Activated B cell treated with CpG ODN at 0.5 μM for 24 hours (primary cell): ENCODE measurements at places on chromosomes 3 and 15.

- peaks cover 47% of the 10 kb centered on the region for H3K4me1 ChIP-seq
- no peak for DNase-seq
- no peak overlapping the region for H3K4me3 ChIP-seq
- no peaks in the 10 kb centered on the region for H3K36me3 ChIP-seq
Measured at GRCh38 chr15:91855684-91856489, 2.4 kb downstream of the SLCO3A1 start.

GRCh38 chr3:103085465-103085864, 650.6 kb downstream of the ZPLD1 start:
- no peak overlapping the region for H3K27ac ChIP-seq
- H3K36me3 ChIP-seq, result no peaks in the 10 kb centered on the region
- no peak overlapping the region for H3K4me3 ChIP-seq
- H3K4me1 ChIP-seq, result no peaks in the 10 kb centered on the region
- H3K27me3 ChIP-seq, result no peaks in the 10 kb centered on the region

GRCh38 chr3:146250449-146251382, at the start of gene PLSCR4:
Gene PLSCR4, minus strand, starts transcription at chr3:146251105. Its CDS starts 29,034 bp downstream, at chr3:146222071.
- no peak for DNase-seq
- peaks cover 33% of the 10 kb centered on the region for H3K27me3 ChIP-seq
- H3K4me3 ChIP-seq, result peak within 1 kb of the TSS; percentile 65

DNA sequence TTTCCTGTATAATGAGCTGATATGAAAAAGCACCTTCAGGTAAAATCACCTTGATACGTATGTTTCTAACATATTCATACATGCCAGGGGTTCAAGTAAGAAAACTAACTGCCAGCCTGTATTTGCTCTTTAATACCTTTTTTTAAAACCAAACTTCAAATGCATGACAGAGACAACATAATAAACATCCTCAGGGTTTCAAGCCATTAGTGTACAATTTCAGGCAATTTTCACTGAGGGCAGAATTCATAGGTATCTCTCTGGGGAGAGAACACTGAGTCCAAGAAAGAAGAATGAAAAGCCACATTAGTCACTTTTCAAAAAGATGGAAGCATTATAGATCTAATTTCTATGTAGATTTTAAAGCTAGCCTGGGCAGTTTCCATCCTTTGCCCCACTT, 26.9 kb downstream of the MINDY4B start:
- H3K4me3 ChIP-seq, result no peak overlapping the region
- peaks cover 3% of the 10 kb centered on the region for H3K27me3 ChIP-seq
- H3K36me3 ChIP-seq, result no peaks in the 10 kb centered on the region
- H3K4me1 ChIP-seq, result no peaks in the 10 kb centered on the region
- DNase-seq, result no peak

- no peak for DNase-seq
- H3K27ac ChIP-seq, result no peak overlapping the region
- H3K4me3 ChIP-seq, result no peak overlapping the region
- peaks cover 10% of the 10 kb centered on the region for H3K4me1 ChIP-seq
- peaks cover 15% of the 10 kb centered on the region for H3K36me3 ChIP-seq
Measured at GRCh38 chr3:188220988-188221818, 67.2 kb downstream of the LPP start.

DNA sequence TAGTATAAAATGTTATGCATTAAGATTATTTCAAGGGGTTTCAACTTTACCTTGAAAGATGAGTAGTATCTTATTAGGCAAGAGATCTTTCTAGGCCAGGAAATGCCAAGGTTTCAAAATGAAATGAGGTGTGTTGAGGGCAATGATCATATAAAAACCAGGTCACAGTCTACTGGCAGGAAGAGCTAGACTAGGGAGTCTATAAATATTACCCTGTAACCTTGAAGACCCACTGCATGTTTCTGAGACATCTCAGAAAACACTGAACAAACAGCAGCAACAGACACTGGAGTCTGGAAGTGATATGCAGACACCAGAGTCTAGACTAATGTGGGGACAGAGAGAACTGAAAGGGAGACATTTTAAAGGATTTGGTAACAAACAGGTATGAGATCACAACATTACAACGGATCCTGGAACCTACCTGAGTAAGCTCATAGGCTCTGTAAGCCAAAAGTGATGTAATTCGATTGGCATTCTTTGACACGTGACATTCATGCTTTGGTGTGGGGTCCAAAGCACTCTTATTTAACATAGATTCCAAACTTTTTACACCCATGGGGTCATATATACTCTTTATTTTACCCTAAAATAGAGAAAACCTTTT, 15.0 kb downstream of the TASOR start:
- H3K36me3 ChIP-seq, result peaks cover 78% of the 10 kb centered on the region
- H3K4me1 ChIP-seq, result peaks cover 3% of the 10 kb centered on the region
- no peak for DNase-seq
- no peaks in the 10 kb centered on the region for H3K27me3 ChIP-seq
- H3K27ac ChIP-seq, result no peak overlapping the region

DNA sequence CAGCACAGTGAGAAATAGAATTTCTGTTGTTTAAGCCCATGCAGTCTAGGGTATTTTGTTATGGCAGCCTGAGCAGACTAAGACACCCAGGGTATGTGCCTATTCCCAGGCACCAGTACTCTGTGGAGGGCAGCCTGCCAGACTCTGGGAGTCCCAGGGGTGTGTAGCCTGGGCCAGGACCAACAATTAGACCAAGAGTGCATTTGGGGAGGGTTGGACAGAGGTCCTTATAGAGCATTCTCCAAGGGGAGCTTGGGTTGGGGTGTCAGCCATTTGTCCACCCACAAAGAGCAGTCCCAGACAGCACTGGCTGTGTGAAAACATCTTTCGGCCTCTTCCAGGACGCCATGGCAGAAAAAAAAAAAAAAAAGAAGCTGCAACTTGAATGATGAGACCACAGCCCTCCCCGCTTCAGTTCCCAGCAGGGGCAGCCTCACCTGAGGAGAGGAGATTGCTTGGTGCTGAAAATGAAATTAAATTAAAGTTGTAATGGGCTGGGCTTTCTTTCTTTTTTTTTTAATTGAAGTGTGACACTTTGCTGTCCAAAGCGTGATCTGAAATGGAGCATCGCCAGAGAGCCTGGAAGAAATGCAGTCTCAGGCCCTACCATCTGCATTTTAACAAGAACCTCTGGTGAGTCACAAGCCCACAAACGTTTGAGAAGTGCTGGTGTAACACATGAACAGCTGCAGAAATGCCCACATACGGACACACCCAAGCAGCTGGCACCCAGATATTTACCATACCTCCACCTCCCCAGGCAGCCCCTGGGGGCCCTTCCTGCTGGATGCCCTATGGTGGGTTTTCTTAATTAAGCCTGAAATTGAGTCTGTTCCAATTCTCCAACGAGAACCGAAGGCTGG, 21.3 kb upstream of the CAV3 start:
- no peaks in the 10 kb centered on the region for H3K4me1 ChIP-seq
- DNase-seq, result no peak
- H3K4me3 ChIP-seq, result no peak overlapping the region
- H3K36me3 ChIP-seq, result no peaks in the 10 kb centered on the region

DNA sequence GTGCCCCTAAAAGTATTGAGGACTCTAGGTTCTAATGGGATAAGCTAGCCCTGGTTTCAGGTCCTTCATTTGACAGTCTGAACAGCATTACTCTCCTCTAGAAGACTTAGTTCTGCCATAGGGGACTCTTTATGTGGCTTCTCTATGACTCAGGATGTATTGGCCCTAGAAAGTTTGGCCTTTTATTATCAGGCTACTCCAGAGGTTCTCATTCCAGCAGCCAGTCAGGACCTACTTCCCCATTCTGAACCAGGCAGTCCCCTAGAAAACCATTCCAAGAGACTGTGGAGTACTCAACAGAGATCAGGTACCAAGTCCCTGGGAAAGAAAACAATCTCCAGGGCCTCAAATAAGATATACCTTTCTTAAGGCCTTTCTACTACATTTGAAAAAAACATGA, 157.9 kb upstream of the TSPAN3 start:
- peak overlapping the region; percentile 24 for H3K27ac ChIP-seq
- no peak overlapping the region for H3K4me3 ChIP-seq
- peaks cover 23% of the 10 kb centered on the region for H3K4me1 ChIP-seq

DNA sequence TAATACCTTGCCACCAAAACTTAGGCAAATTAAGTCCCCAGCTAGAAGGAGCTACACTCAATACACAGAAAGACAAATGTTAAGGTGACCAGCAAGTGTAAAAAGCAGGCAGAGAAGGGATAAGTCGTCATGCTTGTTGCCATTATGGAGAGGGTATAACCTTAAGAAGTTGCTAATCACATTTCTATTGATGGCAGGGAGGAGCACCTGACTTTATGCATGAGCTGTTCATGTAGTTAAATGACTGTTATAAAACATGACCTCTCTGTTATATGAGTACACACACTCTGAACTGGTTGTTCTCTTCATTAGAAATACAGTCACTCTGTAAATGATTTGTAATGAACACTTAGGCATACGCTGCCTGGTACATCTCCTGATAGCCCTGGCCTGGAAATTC, 6.6 kb upstream of the CCNL1 start:
- H3K36me3 ChIP-seq, result no peaks in the 10 kb centered on the region
- H3K27me3 ChIP-seq, result no peaks in the 10 kb centered on the region
- H3K27ac ChIP-seq, result no peak overlapping the region
- H3K4me1 ChIP-seq, result peaks cover 21% of the 10 kb centered on the region

DNA sequence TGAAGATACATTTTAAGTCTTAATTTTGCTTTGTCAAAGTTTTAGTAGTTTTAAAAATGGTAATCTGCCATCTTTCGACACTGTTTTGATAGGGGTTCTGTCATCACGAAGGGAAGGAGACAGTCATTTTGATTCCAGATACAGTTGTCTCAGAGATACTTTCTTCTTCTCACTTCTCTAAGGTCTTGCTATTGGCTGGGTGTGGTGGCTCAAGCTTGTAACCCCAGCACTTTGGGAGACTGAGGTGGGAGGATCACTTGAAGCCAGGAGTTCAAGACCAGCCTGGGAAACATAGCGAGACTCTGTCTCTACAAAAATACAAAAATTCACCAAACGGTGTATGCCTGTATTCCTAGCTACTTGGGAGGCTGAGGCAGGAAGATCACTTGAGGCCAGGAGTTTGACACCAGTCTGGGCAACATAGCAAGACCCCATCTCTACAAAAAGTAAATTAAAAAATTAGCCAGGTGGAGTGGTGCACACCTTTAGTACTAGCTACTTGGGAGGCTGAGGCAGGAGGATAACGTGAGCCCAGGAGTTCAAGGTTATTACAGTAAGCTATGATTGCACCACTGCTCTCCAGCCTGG, 3.3 kb downstream of the RAB8B start:
- H3K36me3 ChIP-seq, result peaks cover 25% of the 10 kb centered on the region
- H3K4me3 ChIP-seq, result peak overlapping the region; percentile 96
- peaks cover 84% of the 10 kb centered on the region for H3K4me1 ChIP-seq
- no peaks in the 10 kb centered on the region for H3K27me3 ChIP-seq
- no peak for DNase-seq
- peak overlapping the region; percentile 95 for H3K27ac ChIP-seq

- H3K4me3 ChIP-seq, result no peak overlapping the region
- no peak for DNase-seq
- no peaks in the 10 kb centered on the region for H3K36me3 ChIP-seq
- H3K27ac ChIP-seq, result no peak overlapping the region
- no peaks in the 10 kb centered on the region for H3K4me1 ChIP-seq
Measured at GRCh38 chr3:48402281-48402732, 27.6 kb downstream of the PLXNB1 start.

DNA sequence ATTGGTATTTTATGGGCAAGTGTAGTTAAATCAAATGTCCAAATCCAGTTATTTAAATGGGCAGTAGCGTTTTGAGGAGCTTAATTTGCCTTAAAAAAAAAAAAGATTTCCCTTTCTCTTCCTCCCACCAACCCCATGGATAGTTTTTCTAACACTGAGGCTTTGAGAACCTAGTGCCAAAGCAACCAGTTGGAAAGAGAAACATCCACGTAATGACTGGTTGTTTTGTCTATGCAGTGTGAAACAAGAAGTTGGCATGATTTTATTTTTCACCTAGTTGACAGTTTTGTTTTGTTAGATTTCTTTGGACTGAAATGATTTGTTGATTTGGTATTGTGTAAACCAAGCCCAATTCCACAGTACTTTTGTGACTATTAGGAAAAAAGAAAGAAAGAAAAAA, 170.0 kb downstream of the SOX2 start:
- no peaks in the 10 kb centered on the region for H3K36me3 ChIP-seq
- no peaks in the 10 kb centered on the region for H3K27me3 ChIP-seq
- no peak overlapping the region for H3K4me3 ChIP-seq

GRCh38 chr3:16378920-16379319, 113.9 kb downstream of the OXNAD1 start:
- peaks cover 94% of the 10 kb centered on the region for H3K4me1 ChIP-seq
- H3K27me3 ChIP-seq, result no peaks in the 10 kb centered on the region
- peaks cover 74% of the 10 kb centered on the region for H3K36me3 ChIP-seq
- H3K4me3 ChIP-seq, result peak overlapping the region; percentile 51
- peak overlapping the region; percentile 90 for H3K27ac ChIP-seq

GRCh38 chr3:195838714-195839113, 27.0 kb upstream of the MUC4 start:
- DNase-seq, result no peak
- no peaks in the 10 kb centered on the region for H3K36me3 ChIP-seq
- H3K27me3 ChIP-seq, result peaks cover 8% of the 10 kb centered on the region
- peaks cover 7% of the 10 kb centered on the region for H3K4me1 ChIP-seq
- no peak overlapping the region for H3K27ac ChIP-seq
- H3K4me3 ChIP-seq, result no peak overlapping the region

GRCh38 chr3:9955067-9955502, 2.9 kb upstream of the PRRT3 start:
- no peaks in the 10 kb centered on the region for H3K36me3 ChIP-seq
- no peak for DNase-seq
- no peaks in the 10 kb centered on the region for H3K27me3 ChIP-seq

GRCh38 chr3:137946356-137946973, 63.5 kb upstream of the CLDN18 start:
- H3K27me3 ChIP-seq, result no peaks in the 10 kb centered on the region
- DNase-seq, result no peak
- H3K4me1 ChIP-seq, result peaks cover 2% of the 10 kb centered on the region

DNA sequence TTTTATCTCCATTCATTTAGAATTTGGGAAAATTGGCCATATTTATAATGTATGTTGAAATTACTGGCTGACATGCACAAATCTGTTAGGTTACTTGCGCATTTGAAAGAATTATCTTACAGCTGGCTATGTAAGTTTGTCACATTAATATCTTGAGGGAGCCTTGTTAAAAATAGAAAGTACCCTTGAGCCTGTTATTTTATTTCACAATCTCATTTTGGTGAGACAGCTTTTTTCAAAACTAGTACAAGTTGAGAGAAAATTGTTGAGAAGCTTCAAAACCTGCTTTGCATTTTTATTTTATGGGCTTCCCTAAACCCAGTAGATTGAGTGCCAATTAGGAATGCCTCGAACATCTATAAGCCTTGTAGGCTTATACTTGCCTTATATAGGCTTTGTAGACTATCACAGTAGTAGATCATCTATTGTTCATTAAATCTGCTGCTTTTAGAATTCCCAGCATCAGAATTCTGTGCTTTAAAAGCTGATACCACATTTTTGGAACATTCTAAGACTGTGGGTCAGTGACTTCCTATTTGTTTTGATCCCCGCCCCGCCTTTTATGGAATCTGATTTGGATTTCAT, 6.3 kb downstream of the IDH3A start:
- H3K4me3 ChIP-seq, result no peak overlapping the region
- DNase-seq, result no peak
- peaks cover 21% of the 10 kb centered on the region for H3K4me1 ChIP-seq
- peaks cover 60% of the 10 kb centered on the region for H3K36me3 ChIP-seq

- H3K27me3 ChIP-seq, result peaks cover 12% of the 10 kb centered on the region
- DNase-seq, result no peak
- H3K4me1 ChIP-seq, result peaks cover 23% of the 10 kb centered on the region
- no peak overlapping the region for H3K27ac ChIP-seq
- no peak overlapping the region for H3K4me3 ChIP-seq
- H3K36me3 ChIP-seq, result no peaks in the 10 kb centered on the region
Measured at GRCh38 chr15:60722328-60723112, 243.6 kb upstream of the ICE2 start.

- H3K27ac ChIP-seq, result no peak overlapping the region
- no peak for DNase-seq
- no peaks in the 10 kb centered on the region for H3K36me3 ChIP-seq
- peaks cover 54% of the 10 kb centered on the region for H3K27me3 ChIP-seq
- H3K4me3 ChIP-seq, result no peak overlapping the region
Measured at GRCh38 chr3:14605744-14606143, 45.8 kb upstream of the CCDC174 start.
